ENCODE measurements at places on chromosomes 7 and 10.

DNA sequence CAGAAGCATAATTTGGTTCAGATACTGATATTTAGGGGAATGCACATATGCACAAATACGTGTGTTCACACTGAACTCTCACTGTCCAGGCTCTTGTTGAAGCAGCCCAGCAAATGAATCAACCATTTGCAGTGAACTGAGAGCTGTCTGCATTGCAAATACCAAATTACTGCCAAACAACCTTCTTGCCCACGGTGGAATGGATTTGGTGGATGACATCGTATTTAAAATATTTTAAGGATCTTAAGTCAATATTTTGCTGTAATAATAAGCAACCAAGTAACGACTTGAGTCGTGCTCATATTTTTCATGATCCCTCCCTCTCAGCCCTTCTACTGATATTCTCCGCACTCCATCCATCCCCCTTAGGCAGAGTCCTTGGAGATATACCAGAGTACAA is 107.9 kb upstream of the FEZF1 start:
- no peak for ATAC-seq

DNA sequence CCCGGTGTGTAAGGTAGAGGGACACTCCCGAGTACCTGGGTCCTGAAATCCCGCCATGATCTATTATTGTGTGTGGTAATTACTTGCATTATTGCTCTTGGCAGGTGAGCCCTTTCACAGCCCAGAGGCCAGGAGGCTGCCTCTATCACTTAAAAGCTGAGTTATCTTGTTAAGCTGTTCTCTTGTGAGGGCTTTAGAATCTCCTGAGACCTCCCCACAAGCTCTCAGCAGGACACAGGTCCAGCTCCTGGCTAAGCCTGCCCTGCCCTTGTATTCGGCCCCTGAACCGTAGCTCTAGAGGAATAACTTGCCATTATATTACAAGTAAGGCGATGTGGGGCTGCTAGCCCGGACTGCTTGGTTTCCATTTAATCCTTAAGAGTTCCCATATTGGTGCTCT is 13.9 kb downstream of the SND1 start:
- ATAC-seq, result no peak

DNA sequence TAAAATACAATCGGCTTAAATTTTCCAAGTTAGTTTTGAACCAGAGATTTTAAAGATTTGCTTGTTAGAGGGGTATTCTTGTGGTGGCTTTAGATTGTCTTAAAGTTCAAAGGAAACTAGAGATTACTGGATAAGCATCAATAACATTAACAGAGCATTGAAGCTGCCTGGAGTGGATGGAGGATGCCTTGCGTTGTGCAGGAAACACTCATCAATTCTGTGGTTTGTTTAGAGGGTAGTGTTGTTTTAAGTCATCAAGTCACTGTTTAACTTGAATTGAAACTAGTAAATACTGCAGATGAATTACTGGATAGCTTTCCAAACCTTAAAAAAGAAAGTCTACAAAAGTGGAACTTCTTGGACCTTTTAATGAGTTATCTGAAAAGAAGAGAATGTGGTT is 218.6 kb downstream of the CELF2 start:
- ATAC-seq, result peak; percentile 18

DNA sequence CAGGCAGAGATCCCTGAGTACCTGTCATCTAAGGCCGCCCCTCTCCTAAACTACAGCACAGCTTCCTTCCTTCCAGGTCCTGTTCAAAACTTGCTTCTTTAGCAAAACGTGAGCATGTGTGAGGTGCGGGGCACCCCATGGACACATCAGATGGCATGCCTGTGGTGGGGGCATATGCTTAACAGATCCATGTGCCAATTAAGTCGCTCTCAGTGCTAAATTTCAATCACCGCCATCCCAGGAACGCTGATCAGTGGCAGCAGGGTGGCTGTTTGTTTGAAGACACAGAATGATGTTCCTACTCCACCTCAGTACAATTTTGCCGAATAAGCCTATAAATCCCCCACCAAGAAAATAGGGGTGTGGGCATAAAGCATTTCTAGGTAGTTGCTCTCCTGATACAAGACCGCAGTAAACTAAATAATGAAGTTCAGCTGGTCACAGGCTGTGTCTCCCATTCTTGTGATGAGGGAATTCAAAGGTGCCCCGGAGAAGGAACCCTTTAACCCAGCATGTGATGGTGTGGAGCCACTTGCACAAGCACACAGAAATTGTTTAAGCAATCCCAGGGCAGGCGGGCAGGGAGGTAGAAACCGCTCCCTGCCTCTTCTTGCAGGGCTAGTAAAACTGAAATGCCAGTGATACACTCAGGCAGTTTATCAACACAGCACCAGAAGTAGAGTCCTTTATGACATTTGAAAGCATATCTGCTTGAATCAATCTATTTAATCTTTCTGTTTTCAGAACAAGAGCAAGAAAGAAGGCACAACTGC is 205.7 kb downstream of the SORCS1 start:
- ATAC-seq, result no peak

GRCh38 chr7:139702313-139702731 is 75.5 kb downstream of the HIPK2 start:
- ATAC-seq, result no peak

- peak; percentile 62 for ATAC-seq
These were observed 104.4 kb upstream of the ZNF92 start for GRCh38 chr7:65269150-65269856.

GRCh38 chr10:821322-821721 is 110.2 kb downstream of the LARP4B start:
- ATAC-seq, result no peak

- no peak for ATAC-seq
These were observed 32.5 kb downstream of the LANCL2 start for GRCh38 chr7:55397617-55398016.

- no peak for ATAC-seq
These were observed 58.3 kb downstream of the WIPF3 start for GRCh38 chr7:29864656-29865055.

DNA sequence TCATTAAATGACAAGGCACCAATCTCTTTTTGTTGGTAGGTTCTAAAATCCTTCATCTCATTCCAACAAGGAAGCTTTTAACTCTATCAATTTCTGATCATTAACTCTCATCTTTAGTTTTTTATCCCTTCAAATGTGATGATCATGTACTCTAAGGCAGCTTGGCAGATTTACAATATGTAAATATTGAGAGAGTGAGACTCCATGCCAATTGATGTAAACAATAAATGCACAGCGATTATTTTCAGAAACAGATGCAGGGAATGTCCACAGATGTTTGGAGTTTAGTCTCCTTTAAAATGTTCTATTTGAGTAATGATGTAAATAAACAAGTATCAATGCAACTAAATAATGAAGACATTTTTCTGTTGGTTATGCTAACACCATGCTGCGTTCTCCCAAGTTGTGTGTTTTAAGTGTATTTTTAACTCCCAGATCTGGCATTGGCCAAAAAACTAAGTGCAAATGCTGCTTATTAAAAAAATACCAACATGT is 213.8 kb downstream of the AHR start:
- ATAC-seq, result no peak

DNA sequence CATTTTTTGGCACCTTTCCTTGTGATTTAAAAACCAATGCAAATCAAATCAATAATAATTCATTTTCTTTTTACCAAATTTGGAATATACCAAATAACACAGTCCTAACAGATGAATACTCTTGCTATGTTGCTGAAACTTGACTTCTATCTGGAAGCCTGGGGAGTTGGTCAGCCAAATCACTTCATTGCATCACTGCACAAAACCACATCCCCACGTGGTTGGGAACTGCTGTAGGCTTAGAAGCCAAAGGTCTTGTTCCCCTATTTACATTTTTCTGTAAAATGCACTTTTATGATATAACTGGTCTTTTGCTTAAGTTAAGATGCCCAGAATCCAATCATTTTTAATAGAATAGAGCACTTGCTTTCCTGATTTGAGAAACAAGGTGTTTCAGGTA is 15.2 kb downstream of the GPR85 start:
- ATAC-seq, result no peak

- no peak for ATAC-seq
These were observed 14.7 kb downstream of the CDNF start for GRCh38 chr10:14822879-14823755.

DNA sequence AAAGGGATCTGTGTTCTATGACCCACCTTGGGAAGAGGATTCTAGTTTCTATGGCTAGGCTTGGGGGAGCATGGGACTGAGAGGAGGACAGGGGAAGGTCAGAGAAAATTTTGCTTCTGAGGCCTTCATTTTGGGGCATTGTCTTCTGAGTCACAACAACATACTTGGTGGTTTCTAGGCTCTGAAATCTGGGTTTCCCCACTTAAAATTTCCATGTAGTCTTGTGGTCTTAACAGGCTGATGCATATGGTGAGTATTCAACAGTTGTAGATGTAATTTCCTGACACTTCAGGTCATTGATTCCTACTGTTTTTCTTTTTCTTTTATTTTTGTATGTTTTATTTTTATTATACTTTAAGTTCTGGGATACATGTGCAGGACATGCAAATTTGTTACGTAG is 88.5 kb downstream of the ANKRD7 start:
- no peak for ATAC-seq

GRCh38 chr10:124386186-124387077 is 32.3 kb downstream of the OAT start:
- ATAC-seq, result no peak

DNA sequence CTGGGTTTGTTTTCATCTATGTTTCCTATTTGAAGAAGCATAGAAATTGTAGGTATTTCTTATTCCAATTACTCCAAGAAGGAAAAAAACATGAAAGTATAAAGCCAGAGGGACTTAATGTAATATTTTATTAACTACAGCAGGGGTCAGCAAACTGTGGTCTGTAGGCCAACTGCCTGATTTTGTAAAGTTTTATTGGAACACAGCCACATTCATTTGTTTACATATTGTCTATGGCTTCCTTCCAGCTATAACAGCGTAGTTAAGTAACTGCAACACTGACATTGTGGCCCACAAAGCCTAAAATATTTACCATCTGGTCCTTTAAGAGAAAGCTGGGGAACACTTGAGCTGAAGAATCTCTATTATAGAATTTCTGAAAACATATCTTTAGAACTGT is 306.2 kb downstream of the BICC1 start:
- ATAC-seq, result no peak

DNA sequence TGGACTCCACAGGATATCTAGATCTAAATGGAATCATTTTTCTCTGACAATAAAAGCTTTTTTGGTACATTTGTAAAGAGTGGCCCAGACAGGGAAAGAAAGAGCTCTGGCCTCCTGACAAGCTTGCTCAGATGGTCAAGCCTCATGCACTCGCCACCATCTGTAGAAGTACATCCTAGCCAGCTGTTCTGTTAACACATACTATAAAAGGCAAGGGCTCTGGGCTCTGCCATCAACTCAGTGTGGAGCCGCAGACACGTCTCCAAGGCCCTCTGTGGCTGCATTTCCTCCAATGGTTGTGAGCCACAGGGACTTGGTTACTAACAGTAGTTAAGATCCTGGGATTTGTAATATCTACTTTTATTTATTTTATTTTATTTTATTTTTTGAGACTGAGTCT is 70.8 kb upstream of the KDM7A start:
- ATAC-seq, result no peak

GRCh38 chr10:8544057-8544380 is 489.5 kb downstream of the GATA3 start:
- no peak for ATAC-seq

DNA sequence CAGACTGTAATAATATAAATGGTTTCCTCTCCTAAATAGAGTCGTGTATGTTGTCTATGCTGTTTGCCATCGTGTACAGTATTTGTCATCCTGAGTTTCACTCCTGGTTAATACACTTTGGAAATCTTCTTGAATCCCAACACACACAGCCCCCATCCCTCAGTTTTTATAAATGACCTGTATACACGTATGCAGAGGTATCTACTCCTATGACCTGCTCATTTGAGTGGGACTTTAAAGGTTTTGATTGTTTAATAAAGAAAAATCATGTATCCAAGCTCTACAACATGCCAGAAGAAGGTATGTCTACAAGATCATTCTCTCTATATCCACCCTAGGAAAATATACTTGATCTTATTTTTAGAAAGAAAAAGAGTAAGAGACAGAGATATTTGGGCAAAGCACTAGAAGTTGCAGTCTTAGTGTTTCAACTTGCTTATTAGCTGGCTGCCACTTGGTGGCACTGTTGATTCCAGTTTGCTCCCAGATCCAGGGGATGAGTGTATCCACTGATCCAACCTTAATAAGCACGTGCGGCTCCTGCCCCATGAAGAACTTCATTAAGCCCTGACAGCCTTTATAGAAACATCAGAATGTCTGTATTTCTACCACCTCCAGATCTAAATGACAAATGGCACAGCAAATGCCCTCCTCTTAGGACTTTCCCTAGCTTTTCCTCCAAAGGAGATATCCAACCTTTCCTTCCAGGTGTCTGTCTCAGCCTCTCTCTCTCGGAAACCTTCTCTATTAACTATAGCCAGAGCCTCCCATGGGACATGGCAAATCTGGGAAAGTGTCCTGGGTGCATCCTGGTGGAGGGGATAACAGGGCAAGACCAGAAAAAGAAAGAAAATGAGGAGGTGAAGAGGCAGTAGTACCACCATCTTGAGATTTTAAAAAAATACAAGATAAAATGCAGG is 181.6 kb upstream of the NEBL start:
- no peak for ATAC-seq

DNA sequence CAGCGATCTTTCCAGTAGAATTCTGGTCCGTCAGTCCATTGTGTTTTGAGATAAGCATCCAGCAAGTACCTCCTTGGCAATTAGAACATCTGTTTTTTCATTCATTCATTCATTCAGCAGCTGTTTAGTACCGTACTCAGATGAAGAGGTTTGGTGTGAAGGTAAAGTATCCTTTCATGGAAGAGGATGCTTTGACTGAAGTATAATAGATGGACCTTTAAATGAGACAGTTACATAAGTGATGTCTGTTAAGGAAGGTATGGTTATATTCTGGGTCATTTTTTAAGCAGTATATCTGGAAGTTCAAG is 1.2 kb downstream of the MAPK8 start:
- ATAC-seq, result no peak

GRCh38 chr7:143391462-143392404 is 10.6 kb downstream of the ZYX start:
- ATAC-seq, result no peak

GRCh38 chr7:25750744-25751508 is 401.1 kb upstream of the NFE2L3 start:
- ATAC-seq, result no peak

DNA sequence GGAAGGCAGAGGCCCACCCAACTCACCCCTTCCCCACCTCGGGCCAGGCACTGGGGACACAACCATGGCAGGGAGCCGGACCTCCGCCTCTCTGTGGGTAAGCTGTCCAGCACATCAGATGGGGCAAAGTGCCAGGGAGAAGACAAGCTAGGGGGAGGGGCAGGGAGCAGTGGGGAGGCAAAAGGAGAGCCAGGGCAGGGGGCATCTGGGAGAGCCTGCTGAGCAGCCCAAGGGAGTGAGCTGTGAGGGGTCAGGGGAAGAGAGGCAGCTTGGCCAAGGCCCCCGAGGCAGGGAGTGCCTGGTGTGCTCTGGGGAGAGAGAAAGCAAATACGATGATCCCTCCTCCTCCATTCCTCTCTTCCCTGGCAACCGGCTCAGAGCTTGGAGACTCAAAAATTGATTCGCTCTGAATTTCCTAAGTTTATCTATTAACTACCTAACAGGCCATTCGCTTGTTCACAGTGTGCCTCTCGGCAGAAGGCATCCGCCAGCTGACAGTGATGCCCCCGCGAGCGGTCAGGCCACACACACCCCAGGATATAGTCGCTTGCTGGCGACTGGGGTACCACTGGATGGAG is 4.5 kb downstream of the CAMK2B start:
- ATAC-seq, result no peak

GRCh38 chr10:58341947-58342346 is 7.1 kb downstream of the UBE2D1 start:
- no peak for ATAC-seq
